ENCODE measurements at places on chromosomes 3 and 15.

DNA sequence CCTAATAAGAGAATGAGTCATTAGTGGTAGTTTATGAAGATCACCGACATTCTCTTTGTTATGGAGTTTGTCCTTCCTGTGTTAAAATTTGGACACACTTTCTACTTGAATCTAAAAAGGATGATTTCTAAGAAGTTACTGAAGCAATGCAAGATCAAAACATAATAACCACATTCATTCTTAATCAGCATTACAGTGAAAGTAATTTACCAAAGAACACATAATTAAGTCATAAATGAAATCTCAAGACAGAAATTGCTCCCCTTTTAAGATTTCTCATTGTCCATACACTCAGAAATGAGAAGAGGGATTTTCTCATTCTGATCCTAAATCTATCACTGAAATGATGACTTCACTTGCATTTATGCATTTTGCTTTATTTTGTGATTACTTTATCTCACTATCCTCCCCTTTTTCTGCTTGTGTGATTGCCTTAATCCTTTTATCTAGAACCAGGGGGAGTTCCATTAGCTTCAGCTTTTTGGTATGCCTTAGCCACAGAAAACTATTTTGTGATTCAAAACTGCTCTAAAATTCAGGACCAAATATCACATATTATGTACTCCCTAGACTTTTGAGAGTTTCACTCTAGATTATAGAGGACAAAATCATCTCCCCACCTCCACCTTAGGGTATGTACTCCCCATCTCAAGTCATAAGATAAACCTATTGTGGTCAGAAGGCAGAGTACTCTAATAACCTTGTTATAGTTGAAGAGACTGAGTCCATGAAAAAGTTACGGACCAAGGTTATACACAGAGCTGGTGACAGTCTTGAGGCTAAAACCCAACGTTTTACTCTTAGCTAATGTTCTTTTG, 817.6 kb upstream of the CFAP20DC start:
- no peak for DNase-seq

DNA sequence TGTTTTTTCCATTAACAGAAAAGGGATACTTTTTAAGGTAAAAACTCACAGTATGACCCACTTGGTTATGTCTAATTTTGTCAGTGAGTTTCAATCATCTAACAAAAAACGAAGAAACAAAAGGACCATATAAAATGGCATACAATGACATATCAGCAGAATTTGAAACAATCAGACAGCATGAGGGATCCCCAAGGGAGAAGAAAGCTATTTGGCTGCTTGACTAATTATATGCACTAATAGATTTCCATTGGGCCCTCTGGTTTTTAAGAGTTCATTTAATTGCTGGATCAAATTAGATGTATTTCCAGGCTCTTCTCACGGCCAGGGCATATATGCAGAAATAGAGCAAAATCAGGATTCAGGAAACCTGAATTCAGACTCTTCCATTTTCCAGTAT, 376.4 kb upstream of the GBE1 start:
- no peak for DNase-seq

DNA sequence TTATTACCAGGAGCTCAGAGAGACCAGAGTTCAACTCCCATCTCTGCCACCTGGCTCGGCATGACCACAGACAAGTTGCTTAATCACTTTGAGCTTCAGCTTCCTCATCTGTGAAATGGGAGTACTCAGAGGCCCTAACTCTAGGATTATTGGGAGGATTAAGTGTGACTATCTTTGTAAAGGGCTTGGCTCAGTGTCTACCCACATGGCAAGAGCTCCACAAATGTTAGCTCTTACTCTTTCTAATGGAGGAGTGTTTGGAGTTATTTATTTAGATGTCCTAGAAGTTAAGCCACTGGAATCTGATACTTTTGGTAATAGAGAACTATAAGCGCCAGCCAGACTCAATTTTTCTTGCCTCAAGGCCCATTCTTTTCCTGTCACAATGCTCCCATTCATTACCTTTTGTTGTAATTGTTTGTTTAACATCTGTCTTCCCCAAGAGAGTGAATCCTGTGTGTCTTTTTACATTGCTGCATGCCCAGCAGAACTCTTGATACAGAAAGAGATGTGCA, 12.3 kb upstream of the LMCD1 start:
- no peak for DNase-seq

GRCh38 chr3:131250466-131250865, 131.1 kb upstream of the NUDT16 start:
- DNase-seq, result no peak
